OCI-M1 (cell line): ENCODE measurements at places on chromosomes 1 and 21.

GRCh38 chr1:205936846-205937586, 6.2 kb downstream of the SLC26A9 start:
- no peak for DNase-seq

DNA sequence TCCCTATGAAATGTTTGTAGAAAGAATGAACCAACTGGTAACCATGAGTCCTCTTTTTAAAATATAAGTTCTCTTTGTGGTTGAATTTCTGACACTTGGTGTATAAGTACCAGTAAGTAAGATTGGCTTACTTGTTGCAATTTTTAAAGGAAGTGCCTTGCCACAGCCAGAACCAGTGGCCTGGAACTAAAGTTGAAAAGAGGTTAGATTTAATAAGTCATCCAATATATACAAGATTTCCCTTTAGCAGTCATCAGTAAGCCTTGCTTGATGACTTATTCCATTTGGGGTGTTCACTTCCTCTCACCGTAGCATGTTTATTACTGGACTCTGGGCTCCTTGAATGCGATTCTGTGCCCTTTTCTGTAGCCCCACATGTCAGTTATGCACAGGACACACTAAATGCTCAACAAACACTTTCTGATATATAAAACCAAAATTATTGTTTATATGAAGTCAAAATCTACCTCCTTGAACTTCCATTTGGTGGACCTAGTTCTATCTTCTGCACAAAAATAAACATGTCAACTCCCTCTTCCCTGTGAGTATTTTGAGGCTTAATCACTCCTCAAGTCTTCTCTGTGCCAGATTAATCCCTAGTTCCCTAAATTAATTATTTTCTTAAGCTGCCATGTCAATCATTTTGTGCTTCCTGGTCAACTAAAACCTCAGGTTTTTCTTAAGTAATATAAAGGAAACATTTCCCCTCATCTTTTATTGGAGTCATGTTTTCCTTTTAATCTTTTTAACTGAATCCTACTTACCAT, 218.1 kb downstream of the ST6GALNAC3 start:
- no peak for DNase-seq

GRCh38 chr1:8706291-8706690, 111.1 kb downstream of the RERE start:
- DNase-seq = no peak

DNA sequence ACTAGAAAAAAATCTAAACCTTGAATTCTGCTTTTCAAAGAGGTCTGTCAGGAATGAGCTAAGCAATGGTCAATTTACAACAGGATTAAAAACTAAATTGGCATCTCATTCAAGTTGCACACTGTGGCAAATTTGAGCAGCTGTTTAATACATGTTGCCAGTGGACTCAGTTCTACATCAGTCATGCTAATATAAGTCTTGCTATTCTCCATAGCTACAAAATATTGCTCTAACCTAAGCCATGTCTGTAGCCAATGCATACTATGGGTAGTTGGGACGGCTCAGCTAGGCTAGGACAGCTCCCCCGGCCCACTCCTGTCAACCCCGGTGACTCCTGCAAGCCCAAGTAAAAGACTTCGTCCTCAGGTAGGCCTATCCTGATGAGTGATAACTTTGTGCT, 10.9 kb upstream of the VAV3 start:
- DNase-seq = no peak

- peak; percentile 83 for DNase-seq
These were observed 59.3 kb downstream of the H3-3A start for GRCh38 chr1:226121587-226122400.

DNA sequence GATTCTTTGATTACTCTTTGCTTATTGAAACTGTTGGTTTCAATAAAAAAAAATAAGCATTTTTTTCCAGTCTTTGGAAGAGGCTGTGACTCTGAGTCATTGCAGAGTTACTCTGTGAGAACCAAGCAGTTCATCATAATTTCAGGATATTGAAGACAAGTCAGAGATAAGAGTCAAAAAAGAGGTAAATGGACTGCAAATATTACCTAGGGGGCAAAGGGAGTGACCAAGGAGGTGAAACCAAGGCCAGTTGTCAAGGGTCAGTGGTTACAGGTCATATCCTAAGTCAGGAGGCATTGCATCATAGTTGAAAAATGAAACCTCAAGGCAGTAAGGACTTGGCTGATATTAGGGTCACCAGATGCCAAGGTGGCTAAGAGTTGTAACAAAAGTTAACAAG, 597.1 kb upstream of the USP24 start:
- DNase-seq = no peak

GRCh38 chr1:215992620-215993019, 425.5 kb downstream of the KCTD3 start:
- DNase-seq = peak; percentile 50
